ENCODE measurements at places on chromosomes 16 and 17.

- no peak for DNase-seq
These were observed 10.3 kb upstream of the ITGAX start for GRCh38 chr16:31344712-31345111.

GRCh38 chr16:57133886-57134285 lies 41.5 kb downstream of the CPNE2 start:
- no peak for DNase-seq

- no peak for DNase-seq
These were observed 393.0 kb downstream of the HAPSTR1 start for GRCh38 chr16:9484426-9484825.

DNA sequence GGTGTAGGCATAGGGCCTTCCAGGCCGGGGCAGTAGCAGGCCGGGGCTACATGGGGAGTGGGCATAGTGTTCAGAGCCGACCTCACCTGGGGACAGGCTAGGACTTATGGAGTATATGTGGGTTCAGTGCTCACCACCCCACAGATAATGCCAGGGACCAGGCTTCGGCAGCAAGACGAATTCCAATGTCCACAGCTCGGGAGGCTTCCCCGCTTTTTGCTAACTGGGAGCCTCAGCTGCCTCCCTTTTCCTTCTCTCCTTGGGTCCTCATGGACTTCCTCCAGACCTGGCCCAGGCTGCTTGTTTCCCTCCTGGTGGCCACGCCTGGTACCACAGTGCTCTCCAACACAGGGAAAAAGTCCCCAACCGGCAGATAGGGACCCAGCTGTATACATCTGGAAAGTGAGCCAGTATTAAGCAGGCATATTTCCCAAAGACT lies 20.1 kb upstream of the SLC46A1 start:
- DNase-seq = no peak

DNA sequence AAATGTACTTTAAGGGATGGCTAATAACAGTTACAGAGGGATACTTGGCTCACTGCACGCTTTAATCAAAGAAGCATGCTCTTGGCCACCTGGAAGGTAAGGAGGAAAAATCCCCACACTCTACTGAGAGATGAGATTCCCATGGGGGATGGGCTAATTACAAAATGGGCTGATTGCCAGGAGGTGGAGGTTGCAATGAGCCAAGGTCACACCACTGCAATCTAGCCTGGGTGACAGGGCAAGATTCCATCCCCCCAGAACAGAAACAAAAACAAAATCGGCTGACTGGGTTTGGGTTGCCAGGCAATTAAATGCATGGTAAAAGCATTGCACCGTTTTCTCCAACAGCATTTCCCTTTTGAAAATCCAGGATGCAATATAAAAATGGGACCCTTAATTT lies 18.0 kb downstream of the N4BP1 start:
- no peak for DNase-seq
